AG10803 (cell line): ENCODE measurements at places on chromosomes 7 and 10.

DNA sequence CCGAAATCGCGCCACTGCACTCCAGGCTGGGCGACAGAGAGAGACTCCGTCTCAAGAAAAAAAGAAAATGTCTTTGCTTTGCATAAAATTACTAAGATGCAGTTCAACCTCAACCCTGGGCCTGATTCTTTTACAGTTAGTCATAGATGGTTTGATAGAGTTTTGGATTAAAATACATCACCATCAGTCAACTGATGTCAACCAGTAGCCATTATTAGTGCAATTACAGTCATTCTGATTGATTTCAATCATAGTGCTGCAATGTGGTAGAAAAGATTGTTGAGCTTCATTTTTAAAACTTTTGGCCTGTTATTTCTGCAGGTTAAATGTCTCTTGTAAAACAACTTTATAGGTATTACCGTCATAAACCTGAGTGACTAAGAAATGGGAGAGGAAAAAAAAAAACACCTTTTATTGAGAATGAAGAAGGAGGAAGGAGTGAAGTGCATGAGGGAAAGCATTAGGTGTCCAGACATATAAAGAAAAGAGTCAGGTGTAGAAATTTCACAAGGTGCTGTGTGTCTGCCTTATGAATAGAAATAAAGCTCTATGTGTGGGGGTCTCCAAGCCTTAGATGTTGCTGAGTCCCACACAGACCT is 150.6 kb downstream of the TRIL start:
- DNase-seq, result no peak

GRCh38 chr10:44402465-44403195 is 17.7 kb upstream of the CXCL12 start:
- DNase-seq, result no peak

- DNase-seq, result no peak
Observed at GRCh38 chr7:28587211-28587610, 174.9 kb downstream of the CREB5 start.

- peak; percentile 27 for DNase-seq
Observed at GRCh38 chr10:114876602-114877300, 55.2 kb downstream of the FHIP2A start.

DNA sequence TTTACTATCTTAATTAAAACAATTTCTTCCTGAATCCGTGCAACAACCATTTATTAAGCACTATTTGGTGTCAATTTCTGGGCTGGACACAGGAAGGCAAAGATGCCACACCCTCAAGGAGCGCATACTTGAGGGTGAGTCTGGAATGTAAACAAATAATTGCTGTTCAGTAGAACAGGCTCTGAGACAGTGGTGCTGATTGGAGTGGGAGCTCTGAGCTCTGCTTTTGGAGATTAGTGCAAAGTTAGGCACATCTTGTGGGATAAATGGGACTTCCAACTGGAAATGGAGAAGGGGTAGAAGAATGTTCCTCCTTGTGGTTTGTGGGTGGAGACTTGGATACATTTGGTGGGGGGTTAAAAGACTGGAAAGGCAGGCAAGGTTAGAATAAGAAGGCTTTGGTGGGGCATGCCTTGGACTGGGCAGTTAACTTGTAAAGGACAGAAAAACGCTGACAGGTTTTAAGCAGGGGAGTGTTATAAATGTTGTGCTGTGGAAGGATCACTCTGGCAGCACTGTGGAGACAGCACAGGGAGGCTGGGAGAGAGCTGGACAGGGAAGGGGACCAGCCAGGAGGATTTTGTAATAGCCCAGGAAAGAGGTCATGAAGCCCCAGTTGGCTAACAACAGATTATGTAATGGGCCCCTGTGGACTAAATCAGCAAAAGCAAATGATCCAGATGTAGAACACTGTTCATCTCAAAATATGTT is 80.7 kb downstream of the ZNF365 start:
- peak; percentile 91 for DNase-seq

GRCh38 chr7:38335492-38336147 is 62.2 kb upstream of the TARP start:
- DNase-seq, result peak; percentile 84

GRCh38 chr7:35430547-35431153 is 176.8 kb upstream of the TBX20 start:
- no peak for DNase-seq

DNA sequence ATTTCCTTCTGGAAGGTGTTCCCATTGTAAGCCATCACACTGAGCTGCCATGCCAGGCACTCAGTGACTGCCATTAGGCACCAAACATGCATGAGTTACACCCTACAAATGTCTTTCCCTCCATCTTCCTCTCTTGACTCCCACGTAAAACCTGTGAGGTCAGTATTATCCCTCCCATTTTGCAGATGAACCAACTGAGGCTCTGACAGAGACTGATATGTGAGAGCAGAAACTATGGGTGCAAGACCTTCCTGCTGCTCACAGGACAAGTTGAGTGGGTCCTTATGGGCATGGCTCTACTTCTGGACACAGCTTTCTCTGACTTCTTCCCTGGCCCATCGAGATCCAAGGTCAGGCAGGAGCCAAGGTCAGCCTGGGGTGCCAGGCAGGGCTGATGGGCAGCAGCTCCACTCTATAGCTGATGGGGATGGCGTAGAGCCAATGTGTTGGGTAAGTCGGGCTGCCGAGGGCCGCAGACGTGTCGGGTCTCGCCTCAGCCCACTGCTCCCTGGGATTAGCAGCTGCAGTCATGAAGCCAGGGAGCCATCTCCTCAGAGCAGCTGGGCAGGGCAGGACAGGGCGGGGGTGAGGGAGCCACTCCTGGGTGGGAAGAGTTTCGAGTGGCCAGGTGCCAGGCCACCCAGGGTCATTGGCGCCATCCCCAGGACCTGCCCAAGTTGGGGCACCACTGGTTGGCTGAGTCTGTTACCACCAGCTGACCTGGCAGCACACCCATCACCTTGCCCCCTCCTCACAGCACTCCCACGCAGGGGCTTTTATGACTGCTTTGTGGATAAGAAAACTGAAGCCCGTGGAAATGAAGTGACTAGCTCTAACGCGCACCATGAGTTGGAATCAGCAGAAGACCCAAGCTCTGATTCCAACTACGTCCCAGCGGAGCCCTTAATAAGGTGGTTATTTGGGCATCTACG is 117.8 kb upstream of the ZMIZ1 start:
- no peak for DNase-seq

DNA sequence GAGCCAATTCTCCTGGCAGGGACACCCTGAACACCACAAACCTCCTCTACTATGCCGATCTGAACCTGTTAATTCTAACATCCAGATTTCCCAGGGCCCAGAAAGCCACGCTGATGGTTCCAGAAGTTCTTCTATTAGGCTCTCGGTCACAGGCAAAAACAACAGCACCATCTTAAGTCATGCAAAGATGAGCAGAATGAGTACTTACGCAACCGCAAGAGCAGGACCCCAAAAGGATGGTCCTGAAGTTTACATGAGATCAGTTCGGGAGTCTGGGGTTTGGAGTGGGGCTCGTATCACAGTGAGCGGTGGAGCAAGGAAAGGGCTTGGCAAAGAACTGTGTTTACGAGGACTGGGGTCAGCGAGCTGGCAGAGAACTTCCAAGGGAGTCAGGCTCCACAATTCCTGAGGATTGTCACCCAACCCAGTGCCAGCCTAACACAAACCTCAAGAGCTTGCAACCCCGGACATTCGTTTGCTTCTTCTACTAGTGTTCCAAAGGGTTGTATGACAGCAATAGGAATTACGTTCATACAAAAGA is 532.6 kb downstream of the TNS3 start:
- no peak for DNase-seq

- DNase-seq, result no peak
Observed at GRCh38 chr10:14358886-14359573, 28.3 kb upstream of the FRMD4A start.

DNA sequence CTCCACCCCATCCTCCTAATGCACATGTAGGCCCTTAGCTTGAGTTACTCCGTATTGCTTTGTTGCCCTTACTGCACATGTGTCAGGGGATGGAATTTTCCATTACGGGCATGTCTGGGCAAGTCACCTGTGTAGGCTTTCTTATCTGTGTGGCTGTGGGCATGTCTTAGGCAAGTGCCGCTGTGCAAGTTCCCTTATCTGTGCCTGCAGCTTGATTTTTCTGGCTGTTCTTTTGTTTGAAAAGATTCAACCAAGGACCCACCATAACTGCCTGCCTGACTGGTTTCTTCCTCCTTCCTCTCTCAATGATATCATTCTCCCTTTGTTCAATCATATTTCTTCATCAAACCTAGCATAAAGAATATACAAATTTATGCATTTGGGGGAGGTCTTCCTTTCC is 88.5 kb downstream of the AKR1D1 start:
- DNase-seq, result no peak

GRCh38 chr10:62635127-62635526 is 169.4 kb upstream of the ADO start:
- no peak for DNase-seq

- no peak for DNase-seq
Observed at GRCh38 chr7:110854651-110855050, 236.3 kb upstream of the LRRN3 start.

DNA sequence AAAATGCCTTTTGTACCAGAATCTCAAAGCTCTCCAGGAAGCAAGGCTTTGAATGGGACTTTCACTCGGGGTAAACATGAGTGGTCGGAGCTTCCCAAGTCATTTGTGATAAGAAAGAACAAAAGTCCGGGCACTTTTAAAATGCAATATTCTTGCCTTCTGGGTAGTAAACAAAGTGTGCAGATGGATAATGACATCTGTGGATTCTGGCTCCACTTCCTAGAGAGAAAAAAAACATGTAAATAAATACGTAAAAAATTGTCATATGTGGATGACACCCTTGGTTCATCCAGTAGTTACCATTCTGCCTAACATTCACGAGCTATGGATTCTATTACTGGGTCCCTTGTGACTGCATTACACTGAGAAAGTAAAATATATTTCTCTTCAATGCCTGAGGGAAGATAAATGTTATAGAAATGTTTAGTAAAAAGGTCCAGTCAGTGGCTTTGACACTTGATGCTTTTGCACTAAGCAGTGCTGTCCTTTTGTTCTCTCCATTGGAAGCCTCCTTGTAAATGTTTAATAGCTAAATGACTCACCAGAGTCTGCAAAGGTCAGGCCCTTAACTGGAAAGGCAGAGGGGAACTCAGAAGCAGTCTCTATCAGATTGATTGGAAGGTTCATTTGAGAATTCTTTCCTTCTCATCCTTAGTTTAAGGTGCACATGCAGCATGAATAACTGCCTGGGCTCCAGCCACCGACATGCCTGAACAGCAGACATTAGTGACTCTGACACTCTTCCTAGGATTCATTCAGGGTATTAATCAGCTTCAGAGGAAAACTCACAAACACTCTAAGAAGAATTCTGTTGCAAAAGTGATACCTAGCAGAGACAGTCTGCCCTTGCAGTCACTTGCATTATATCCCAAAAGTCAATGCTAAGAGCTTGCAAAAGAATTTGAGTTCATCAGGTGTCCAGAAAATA is 11.7 kb upstream of the EDRF1 start:
- DNase-seq, result peak; percentile 6

- no peak for DNase-seq
Observed at GRCh38 chr7:94351703-94352102, 43.0 kb upstream of the COL1A2 start.

GRCh38 chr7:95511716-95512260 is 26.0 kb downstream of the ASB4 start:
- DNase-seq, result peak; percentile 74

DNA sequence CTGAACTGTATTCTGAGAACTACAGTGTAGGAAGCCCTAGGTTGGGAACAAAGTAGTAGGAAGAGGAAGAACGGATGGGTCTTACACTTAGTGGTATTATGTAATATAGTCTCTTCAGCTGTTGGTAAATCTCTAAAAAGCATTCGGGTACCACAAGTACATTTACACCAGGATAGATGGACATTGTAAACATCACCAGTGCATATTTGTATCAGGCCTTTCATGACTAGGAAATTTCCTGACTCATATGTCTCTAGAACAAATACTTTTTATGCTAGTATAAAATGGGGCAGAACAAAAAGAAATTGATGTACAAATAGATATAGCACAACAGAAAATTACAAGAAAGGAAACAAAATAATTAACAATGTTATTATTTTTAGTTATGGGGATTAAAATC is 21.5 kb upstream of the OR6B1 start:
- DNase-seq, result no peak

- no peak for DNase-seq
Observed at GRCh38 chr7:50855526-50855925, 72.8 kb upstream of the GRB10 start.

DNA sequence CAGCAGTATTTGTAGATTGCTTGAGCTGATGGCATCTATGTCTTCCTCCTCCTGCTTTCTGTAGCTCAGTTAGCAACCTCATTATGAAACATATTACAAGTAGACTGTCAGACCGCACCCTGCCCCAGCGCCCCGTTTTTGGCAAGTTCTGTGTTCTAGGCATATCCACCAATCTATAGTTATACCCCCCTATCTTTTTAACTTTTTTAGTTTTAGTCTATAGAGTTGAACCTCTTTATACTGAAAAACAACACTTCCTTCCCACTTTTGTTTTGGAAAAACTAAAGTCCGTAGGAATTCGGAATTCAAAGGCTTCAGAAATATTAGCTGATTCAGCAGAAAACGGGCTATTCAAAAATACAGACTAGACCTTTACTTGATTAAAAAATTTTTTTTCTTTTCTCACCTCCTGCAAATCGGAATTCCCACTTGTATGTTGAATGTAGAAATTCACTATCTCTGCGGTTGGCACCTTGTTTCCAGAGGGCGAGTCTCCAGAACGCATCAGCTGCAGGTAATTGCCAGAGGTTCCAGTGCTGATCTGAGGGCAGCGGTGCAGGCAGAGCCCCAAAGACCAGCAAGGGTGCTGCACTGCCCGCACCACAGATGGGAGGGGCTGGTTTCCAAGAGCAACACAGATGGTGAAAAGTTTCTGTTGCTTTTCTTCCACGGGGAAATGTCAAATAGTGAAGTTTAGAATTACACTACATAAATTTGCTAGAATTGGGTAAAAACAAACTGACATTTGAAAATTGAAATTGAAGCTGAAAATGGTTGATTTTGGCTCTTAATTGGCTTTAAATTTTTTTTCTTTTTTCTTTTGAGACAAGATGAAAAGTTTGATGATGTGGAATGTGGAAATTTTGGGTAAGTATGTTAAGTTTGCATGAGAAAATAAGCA is 2.2 kb upstream of the FZD8 start:
- DNase-seq, result peak; percentile 16

DNA sequence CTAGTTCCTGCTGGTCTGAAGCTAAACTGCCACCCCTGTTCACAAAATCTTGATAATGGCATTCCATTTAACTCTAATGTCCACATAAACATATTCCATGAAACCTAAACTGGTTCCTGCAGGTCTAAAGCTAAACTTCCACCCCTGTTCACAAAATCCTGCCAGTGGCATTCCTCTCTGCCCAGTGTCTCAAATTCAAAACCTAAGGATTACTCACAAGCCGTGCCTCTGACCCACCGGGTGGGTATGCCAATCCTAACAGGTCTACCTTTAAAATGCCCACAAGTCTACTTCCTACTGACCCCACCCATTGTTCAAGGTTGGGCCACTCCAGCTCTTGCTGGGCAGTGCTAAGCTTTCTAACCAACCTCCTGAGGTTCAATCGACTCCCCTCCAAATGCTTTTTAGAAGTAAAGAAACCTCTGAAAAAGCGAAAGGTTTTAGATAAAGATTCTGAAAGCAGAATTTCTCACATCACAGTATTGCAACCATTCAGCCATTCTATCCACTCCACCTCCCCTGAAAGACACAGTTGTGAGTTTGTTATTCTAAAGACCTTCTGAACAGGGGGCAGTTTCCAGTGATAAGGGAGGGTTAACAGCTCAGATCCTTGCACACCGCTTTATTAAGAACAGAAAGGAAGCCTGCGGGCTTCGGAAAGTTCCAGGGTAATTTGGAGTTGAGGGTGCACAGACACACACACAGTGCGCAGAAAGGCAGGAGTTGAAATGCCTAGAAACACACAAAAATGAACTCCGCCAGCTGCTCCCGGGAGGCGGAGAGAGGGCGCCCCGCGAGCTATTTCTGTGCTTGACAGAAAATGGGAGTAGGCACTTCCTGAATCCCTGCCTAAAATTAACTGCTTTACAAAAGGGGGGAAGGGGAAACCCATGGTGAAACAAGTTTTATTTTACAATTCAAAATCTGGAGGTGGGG is 87.7 kb downstream of the TNS3 start:
- peak; percentile 30 for DNase-seq
